Spinal cord (tissue), 10 donors: ENCODE measurements at places on chromosomes 4 and X.
A peak's percentile ranks its signal among the peaks of the same experiment; 100 is the strongest.

- DNase-seq: no peak
Measured at GRCh38 chr4:169334335-169334734, 63.6 kb upstream of the SH3RF1 start.

- DNase-seq: no peak
Measured at GRCh38 chr4:48681856-48682255, 98.2 kb downstream of the FRYL start.

- DNase-seq: no peak
Measured at GRCh38 chr4:15778289-15779241, at the start of gene CD38. Gene CD38, plus strand, starts transcription at chr4:15778328. Its CDS starts 87 bp downstream, at chr4:15778415.

DNA sequence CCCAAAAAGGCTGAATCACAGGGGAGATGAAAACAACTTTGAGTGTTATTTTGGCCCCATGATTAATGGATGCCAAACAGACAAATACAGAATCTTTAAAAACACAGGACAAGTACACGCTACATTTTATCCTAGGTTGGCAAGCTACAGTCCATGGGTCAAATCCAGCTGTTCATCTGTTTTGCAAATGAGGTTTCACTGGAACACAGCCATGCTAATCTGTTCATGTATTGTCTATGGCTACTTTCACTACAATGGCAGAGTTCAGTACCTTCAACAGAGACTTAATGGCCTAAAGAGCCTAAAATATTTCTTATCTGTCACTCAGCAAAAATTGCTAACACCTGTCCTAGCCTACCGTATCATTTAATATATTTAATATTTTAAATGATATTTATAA lies 1548.5 kb upstream of the IGFBP7 start:
- DNase-seq: no peak

- no peak for DNase-seq
Measured at GRCh38 chr4:101418466-101418865, 71.1 kb upstream of the PPP3CA start.

DNA sequence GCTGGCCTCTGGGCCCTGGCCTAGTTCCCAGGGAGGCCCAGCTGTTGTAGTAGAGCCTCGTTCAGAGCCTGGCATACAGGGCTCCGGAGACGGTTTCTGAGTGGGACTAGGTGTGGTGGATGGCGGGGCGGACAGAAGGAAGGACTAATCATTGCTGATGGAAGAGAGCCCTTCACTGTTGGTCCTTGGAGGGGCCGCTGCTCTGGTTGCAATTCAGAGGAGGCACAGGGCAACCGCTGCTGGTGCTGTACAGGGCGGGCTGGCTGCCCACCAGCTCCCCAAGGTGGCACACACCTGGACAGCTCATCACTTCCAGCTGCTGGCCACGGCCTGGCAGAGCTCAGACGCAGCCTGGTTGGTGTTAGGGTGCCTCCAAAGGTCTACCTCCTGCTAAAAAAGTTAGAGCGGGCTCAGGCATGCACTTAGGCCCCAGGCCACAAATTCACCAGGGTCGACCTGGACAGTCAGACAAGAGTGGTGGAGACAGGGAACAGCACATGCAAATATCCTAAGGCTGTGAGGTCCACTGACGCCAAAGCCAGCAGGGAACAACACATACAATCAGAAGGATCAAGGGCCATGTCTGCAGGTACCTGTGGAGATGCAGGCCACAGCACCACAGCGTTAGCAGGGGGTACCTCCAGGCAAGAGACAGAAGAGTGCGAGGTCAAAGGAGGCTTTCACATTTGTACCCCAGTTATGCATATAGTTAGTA lies 7.5 kb upstream of the RNF4 start:
- DNase-seq: no peak

DNA sequence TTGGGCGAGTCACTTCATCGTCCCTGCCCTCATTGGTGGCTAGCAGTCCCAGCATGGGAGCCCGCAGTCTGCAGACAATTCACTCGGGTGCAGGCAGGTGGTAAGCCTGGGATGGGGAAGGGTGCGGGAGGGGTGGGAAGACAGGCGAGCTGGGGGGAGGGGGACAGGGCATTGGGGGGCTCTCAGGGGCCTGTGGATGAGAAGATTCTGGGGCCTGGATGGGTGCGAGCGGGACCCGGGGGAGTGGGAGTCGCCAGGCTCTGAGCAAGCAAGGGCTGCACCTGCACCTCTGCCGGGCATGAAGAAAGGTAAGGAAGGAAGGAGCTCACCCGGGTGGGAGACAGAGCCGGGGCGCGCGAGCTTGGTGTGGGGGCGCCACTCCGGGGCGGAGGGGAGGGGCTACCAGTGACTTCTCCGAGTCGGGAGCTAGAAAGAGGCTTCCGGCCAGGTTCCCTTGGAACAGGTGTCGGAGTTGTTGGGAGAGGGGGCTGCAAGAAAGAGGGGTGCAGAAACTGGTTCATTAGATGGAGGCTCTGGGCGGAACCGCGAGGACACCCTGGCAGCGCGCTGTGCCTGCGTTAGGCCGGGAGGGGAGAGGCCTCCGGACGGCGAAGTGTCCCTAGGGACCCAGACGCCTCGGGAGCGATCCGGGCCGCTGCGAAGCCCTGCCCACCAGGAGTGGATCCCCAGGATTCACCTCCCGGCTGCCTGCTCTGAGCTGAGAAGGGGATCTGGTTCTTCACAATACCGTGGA lies 103.4 kb upstream of the PDLIM3 start:
- DNase-seq: no peak

GRCh38 chr4:152537881-152538280 lies 2.0 kb upstream of the FBXW7 start:
- DNase-seq: no peak

- no peak for DNase-seq
Measured at GRCh38 chr4:184097241-184097605, 120.5 kb downstream of the ENPP6 start.

DNA sequence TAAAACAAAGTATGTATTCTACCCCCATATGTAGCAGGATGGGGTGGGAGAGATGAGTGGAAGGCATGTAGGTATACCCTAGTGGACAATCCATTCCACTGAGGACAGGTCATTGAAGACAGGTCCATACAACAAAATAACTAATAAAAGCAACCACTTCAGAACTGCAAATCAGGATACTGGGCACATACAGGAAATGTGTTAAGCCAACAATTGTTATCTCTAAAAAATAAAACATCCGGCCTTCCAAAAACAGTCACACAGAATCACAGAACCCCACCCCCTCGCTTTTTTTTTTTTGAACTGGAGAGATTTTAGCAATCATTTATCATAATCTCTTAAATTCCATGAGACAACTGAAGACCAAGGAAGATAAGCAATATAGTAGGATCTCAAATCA lies 112.9 kb downstream of the FRYL start:
- DNase-seq: no peak

DNA sequence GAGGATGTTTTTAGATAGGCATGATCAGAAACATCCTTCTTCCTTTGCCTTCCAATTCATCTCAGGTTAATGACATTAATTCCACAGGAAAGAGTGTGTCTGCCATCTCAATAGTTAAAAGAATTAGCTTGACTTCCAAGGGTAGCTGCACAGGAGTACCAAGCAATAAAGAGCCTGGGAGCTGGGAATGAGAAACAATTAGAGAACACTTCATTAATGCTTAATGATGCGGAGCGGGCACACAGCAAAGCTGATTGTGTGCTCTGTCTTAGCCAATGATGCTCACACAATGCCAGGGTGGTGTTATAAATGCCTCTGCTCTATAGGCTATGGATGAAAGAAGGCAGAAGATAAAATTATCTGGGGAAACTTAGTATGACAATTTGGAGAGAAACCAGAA lies 1052.5 kb upstream of the LCORL start:
- no peak for DNase-seq

DNA sequence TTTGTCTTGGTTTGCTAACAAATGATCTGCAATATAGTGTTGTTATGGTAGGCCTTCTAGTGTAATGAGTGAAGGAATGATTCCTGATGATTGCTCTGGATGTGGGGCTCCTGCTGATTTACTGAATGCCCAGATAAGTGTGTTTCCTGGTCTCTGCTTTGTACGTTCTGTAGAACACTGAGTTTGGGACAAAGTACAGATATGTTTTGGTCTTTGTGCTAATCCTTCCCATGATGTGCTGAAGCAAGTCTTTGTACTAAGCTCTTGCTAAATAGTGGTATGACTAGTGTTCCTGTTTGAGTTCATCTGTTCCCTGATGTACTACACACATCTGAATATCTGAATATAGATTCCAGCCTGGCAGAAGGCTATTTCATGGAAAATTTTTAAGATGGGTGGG lies 36.9 kb upstream of the XIAP start:
- DNase-seq: no peak

DNA sequence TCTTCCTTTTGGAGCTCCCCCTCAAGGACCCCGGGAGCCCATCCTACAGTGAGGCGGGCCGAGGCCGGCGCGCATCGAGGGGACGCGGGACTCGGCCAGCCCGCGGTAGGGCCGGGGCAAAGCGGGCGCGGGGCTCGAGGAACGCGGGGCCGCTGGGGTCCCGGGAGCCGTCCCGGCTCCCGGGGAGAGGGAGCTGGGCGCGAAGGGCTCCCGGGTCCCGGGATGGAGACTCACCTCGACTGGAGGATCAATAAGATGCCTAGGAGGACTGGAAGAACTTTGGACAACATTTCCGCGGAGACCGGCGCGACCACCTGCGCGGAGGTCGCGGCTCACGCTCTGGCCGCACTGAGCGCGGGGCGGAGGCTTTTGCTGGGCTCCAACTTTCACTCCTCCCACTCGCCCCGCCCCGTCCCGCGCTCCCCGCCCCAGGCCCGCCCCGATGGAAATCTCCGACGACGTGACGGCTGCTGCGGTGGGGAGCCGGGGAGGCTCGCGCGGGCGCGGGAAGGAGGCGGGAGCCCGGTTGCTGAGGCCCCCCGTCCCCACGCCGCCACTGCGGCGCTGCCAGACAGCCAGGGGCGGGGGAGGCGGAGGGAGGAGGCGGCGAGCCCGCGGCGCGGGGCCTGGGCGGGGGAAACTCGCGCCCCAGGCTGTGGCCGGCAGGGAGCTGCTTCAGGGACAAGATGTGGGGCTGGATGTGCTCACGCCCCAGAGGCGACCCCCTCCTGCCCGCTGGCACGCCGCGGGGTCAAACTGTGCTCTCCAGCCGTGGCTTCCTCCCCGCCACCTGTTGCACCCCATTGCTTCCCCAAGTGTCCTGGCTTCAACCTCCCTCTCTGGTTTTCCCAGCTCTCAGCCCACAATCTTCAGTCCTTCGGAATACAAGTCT lies at the start of gene GABRE:
TSS of gene GABRE (minus strand) at position 341 of the 892 bp plus-strand sequence. CDS start at position 290, 51 bp downstream.
- peak; percentile 10 for DNase-seq

- DNase-seq: no peak
Measured at GRCh38 chrX:108541286-108541685, 101.6 kb downstream of the COL4A5 start.

- DNase-seq: no peak
Measured at GRCh38 chr4:77652237-77652897, 46.7 kb downstream of the CXCL13 start.

GRCh38 chr4:167956676-167957075 lies 135.7 kb upstream of the ANXA10 start:
- DNase-seq: no peak

- no peak for DNase-seq
Measured at GRCh38 chr4:97911236-97911906, 231.9 kb downstream of the STPG2 start.

DNA sequence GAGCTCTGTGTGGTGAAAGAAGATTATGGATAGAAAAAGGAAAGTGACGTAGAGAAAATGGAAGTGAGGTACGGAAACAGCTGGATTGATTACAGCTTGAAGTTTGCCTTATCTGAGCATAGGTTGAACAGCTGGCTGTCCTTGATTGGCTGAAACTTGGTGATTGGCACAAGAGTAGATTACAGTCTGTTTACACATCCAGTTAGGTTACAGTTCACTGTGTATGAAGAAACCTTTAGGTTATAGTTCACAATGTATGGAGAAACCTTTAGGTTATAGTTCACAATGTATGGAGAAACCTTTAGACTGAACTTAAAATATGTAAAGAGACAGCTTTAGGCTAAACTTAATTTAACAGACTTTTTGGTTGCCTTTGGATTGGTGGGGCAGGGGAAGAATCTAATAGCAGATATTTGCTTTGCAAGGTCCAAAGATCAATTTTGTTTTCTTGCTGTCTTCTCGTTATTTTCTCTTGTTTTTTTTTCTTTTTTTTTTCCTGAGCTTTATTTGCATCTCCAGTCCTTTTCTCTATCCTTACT lies 15.6 kb upstream of the ART3 start:
- no peak for DNase-seq

- no peak for DNase-seq
Measured at GRCh38 chr4:69717778-69718177, 42.6 kb downstream of the SULT1B1 start.

GRCh38 chr4:39526765-39527295 lies 409 bp downstream of the UGDH start:
- no peak for DNase-seq

DNA sequence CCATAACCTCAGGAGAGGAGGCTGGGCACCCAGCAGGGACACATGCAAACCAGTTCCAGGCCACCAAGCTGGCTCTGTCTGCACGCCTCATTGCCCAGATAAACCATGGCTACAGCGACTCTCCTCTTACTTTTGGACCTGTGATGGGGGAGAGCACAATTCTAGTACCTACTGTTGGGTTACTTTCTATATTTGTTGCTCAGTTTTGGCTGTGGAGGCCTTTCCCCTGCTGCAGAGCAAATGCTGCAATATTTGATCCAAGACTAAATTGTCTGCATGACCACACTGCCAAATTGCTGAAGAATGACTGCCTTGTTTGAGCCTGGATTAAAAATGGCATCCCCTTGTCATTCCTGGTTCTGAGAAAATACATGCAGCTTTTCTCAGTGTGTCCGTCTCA lies 253.5 kb downstream of the ARHGAP10 start:
- no peak for DNase-seq

DNA sequence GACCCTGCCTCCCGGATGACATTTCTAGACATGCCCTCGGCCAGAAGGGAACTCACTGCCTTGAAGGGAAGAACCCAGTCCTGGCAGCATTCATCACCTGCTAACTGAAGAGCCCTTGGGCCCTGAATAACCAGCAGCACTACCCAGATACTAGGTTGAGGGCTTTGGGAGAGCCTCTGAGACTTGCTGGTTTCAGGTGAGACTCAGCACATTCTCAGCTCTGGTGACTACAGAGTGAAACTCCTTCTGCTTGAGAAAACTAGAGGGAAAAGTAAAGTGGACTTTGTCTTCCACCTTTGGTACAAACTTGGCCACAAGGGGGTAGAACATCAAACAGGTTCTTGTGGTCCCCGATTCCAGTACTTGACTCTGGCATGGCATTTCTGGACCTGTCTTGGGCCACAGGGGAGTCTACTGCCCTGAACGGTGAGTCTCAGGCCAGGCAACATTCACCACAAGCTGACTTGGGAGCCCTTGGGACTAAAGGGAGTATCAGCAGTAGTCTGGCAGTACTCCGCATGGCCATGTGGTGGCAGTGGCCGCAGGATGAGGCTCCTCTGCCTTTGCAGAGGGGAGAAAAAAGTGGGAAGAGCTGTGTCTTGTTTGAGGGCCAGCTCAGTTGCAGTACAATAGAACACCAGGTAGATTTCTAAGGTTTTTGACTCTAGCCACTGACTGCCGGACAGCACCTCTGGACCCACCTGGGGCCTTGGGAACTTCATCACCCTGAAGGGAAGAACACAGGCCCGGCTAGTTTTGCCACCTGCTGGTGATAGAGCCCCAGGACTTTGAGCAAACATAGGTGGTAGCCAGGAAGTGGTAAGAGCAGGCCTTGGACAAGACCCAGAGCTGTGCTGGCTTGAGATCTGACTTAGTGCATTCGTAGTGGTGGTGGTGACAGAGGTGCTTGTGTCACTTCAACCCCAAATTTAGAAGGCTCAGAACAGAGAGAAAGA lies 414.8 kb downstream of the OPHN1 start:
- DNase-seq: no peak
